ENCODE measurements at places on chromosomes 12 and 14.

GRCh38 chr12:1933342-1934051 lies 15.0 kb upstream of the CACNA2D4 start:
- peak; percentile 12 for DNase-seq

- no peak for DNase-seq
Measured at GRCh38 chr12:3114671-3115070, 37.5 kb downstream of the TSPAN9 start.

DNA sequence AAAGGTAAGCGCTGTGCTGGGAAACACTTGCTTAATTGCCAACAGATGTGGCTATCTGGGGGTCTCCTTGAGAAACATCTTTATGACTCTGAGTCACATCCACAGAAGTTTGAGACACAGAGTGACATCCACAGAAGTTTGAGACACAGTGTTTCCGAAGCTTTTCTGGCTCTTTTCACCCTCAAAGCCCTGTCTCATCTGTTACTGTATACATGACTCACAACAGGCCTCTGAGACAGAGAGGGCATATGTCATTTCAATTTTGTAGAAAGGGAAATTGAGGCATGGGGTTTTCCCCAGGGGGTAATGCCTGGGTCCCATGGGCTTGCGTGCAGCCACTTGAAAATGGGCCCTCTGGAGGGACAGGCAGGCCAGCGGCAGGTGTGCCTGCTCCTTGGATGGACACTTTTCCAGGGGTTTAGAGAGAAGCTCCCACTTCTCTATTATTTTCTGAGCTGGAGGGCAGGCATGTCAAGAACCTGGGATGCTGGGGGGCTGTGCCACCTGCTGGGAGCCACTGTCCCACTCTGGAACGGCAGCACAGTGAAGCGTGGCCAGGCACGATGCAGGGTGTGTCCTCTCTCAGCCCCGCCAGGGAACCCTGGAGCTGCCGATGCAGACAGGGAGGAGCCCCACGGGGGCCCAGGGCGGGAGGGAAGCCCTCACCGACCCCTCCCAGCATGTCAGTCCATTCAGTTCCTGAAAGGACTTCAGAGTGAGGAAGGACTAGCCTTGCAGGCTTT lies 111.3 kb upstream of the FKBP4 start:
- DNase-seq = peak; percentile 19

DNA sequence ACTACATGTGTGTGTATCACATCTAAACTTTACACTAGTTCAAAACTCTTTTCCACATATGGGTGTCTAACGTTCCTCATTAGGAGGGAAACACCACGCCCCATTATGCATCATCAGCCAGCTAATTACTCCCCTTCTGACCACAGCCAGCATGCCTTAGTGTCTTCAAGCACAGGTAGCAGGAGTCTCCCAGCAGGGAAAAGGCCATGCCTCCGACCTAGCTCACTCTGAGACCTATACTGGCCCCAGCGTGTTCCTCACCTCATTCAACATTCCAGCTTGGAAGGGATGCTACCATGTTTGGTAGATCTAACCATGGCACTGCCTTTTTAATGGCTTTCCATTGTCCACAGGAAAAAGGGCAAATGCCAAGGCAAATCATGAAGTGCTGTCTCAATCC lies 66.1 kb upstream of the PRB2 start:
- DNase-seq = no peak

DNA sequence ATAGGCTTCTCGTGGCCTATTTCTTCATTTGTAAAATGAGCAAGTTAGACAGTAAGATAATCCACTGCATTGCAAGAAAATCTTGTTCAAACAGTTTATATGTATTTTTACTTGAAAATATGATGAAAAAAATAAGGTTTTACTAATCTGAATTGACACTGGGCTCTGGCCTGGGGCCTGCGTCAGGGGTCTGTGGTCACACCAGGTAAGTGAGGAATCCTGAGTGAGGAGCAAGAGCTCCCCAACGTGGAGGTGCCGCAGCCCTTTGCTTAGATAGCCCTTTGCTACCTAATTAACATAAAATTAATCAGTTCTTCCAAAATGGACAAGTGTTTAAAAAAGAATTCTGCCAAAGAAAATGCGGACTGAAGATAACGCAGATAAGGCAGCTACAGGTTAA lies 39.1 kb upstream of the STAB2 start:
- DNase-seq = no peak

DNA sequence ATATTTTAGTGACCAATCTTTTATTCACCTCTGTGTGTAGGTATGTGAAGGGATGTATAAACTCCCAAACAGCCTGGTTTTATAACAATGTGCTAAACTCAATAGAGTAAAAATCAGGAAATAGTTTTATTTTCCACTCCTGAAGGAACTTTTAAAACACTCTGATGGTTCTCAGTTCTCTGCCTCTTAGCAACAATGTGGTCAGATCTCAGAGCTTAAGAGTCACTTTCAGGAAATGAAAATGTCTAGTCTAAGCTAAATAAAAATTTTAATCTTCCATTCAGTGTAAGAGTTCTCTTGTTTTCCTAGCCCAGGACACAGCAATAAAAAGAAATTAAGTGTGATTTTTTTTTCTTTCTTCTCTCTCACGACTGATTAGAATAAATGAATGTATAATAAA lies 718.0 kb downstream of the C12orf50 start:
- DNase-seq = no peak
